ENCODE measurements at places on chromosomes 6 and 20.

DNA sequence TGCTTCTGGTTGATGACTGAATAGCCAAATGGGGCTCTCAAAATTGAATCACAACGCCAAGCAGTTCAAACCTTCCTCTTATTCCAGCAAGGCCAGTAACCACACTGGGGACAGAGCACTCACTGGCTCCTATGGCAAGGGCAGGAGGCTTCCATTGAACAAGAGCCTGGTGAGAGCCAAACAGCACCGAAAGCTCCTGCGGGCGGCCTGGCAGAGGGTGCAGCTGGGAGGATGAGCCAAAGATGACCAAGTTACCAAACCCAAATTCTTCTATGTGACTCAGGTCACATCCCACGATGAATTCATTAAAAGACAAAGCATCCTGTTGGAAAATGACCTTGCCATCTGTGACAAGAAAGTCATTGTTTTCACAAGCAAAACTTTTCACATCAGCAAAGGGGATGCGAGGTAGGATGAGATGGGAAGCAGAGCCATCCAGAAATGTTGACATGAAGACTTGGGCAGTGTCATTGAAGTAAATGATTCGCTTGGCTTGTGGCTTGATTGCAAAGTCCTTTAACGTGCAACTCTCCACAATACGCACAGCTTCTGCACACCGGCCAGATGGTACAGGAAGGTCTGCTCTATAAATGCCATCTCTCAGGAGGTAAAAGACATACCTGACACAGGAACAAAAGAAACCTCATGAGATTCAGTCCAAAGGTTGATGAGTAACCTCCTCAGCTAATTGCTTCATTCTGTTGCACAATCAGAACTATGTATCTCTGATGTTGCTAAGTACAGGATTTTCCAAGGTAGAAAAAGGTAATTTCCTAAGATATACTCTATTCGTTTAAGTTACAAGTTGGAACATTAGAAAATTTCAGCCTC is 36.3 kb downstream of the ROS1 start:
- no peak for DNase-seq

DNA sequence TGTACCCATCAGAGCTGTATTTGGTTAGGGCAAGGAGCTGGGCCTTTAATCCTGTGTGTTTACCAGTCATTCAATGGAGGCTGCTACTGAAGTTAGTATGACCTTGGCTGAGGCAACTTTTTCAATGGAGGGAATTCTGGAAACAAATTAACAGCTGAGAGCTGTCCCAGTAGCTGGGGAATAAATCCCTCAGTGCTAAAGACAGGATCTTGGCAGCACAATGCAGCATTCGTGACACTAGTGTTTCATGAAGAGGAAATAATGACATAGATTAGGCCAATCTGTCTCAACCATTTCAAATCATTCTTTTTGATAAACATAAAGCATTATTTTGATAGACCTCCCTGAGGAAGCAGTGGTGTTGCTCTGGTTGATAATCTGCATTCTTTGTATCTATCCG is 42.9 kb downstream of the GRM1 start:
- no peak for DNase-seq

DNA sequence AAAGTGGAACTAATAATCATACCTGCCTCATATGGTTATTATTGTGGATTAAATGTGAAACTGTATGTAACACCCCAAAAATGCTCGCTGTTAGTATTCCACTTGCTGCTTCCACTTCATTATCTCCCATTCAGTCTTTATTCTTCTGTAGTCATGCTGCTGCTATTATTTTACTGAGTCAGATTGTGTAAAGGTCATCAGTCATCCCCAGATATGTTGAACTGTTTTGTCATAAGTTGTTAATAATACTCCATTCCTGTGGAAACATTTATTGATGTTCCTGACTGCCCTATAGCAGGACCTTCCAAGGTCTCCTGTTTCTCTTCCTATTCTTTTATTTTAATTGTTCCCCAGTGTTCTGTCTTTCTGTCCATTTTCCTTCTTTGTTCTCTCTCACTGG is 1148.3 kb downstream of the EPHA7 start:
- peak; percentile 0 for DNase-seq

DNA sequence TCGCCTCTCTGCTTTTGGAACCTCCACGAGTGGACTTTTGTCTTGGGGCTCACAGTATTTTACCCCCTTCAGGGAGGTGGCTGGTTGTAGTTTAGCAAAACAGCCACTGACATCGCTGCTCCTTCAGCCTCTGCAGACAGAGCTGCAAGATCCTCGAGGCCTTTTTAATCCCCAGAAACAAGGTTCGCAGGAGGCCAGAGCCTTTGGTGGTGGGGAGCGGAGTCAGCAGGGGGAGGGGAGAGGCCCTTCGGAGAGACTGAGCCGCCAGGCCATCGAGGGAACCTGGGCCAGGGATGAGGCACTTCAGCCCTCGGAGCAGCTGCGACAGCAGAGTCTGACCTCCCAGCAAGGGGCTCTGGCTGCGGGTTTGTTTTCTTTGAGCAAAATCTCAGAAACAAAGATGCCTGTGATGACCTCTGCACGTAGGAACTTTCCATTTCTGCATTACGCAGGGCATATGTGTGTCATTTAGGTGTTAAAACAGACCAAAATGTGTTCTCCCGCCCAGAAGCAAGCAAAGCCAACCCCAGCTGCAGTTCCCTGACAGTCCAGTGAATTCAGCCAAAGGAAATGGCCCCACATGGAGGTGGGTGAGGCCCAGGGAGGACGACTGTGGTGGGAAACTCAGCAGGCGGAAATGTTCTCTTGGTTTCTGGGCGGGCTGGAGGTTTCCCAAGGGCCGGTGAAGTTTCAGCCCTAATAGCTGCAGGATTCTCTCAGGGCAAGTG is 171.2 kb upstream of the SULF2 start:
- peak; percentile 64 for DNase-seq

GRCh38 chr6:39416026-39416425 is 93.5 kb upstream of the KCNK16 start:
- DNase-seq: no peak

GRCh38 chr6:84061174-84061573 is 27.6 kb downstream of the MRAP2 start:
- DNase-seq: no peak

DNA sequence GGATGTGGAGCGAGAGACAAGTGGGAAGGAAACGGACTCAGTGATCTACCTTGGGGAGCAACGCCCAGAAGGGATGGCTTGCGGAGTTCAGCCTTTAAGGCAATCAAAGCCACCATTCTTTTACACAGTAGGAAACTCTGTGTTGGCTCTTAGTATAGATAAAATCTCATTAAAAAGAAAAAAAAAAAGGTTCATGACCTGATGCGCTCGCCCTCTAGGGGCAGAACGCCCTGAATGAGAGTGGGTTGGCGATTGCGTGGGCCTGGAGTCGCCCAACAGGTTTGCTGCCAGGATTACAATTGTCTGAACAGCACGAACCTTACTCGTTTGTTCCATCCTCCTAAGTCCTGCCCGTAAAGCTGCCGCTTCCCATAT is 1.2 kb downstream of the TPD52L1 start:
- DNase-seq: no peak

DNA sequence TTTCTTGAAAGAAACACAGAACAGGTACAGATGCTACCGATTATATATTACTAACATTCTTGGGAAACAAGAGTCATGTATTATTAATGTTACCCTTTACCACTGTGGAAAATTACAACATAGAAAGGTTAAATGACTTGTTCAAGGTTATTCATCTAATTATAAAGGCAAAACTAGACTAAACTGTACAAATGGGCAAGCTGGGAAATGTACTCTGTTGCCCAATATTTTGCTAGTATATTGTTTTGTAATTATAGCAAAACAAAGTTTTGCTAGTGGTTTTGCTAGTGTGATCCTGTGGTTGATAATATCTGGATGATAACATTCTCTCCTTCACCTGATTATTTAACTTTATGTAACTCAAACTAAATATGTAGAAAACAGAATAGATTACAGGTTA is 96.5 kb downstream of the TINAG start:
- DNase-seq: peak; percentile 11

DNA sequence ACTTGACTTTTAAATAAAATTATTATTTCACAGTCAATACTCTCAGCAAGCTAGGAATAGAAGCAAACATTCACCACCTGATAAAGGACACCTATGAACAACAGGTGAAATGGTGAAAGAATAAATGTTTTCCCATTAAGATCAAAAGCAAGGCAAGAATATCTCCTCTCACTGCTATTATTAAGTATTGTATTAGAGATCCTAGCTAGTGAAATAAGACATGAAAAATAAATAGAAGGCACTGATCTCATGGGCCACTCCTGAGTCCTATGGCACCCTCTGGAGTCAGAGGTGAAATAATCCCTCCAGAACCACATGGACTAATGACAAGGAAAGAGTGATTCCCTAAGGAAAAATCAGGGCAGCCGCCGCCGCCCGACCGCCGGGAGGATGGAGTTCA is 4.0 kb upstream of the NUDT3 start:
- no peak for DNase-seq

DNA sequence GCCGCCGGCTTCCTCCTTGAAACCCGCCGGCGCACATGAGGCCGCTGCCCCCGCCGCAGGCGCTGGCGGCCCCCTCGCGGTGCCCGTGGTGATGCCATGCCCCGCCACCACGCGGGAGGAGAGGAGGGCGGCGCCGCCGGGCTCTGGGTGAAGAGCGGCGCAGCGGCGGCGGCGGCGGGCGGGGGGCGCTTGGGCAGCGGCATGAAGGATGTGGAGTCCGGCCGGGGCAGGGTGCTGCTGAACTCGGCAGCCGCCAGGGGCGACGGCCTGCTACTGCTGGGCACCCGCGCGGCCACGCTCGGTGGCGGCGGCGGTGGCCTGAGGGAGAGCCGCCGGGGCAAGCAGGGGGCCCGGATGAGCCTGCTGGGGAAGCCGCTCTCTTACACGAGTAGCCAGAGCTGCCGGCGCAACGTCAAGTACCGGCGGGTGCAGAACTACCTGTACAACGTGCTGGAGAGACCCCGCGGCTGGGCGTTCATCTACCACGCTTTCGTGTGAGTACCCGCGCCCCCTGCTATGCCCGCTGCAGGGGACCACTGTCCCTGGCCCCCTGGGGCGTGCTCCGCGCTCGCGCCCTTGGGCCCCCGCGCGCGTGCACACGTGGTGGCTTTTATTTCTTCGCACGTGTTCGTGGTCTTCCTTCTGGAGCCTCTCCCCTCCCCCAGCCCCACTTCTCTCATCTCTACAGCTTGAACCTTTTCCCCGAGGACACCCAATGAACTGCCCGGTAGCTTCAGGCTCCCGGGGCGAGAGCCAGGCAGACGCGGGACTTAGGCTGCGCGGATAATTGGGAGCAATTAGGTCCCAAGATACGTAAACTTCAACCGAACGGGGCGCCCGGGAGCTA is 453 bp downstream of the KCNQ5 start:
- no peak for DNase-seq

- no peak for DNase-seq
Observed at GRCh38 chr6:14824060-14824459, 421.8 kb upstream of the JARID2 start.

DNA sequence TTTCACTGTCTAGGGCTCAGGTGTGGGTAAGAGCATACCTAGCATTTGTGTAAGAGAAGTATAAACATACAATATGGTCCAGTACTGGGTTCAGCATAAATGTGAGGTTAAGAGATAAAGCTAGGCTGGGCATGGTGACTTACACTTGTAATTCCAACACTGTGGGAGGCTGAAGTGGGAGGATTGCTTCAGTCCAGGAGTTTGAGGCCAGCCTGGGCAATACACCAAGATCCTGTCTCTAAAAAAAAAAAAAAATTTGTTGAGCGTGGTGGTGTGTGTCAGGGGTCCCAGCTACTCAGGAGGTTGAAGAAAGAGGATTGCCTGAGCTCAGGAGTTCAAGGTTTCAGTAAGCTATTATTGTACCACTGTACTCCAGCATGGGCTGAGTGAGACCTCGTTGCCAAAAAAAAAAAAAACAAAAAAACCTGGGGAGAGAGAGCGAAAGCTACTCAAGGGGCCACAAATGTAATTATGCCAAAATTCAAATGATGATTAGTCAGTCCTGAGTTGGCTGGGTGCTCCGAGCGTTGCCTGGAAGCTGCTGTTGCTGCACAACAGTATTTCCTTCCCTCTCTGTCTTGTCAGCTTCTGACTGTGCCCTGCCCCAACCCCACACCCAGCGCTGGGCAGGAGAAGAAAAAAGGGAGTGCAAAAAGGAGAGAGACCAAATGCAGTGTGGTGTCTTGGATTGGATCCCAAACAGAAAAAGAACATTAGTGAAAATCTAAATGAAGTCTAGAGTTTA is 24.0 kb downstream of the CMTR1 start:
- DNase-seq: peak; percentile 89

DNA sequence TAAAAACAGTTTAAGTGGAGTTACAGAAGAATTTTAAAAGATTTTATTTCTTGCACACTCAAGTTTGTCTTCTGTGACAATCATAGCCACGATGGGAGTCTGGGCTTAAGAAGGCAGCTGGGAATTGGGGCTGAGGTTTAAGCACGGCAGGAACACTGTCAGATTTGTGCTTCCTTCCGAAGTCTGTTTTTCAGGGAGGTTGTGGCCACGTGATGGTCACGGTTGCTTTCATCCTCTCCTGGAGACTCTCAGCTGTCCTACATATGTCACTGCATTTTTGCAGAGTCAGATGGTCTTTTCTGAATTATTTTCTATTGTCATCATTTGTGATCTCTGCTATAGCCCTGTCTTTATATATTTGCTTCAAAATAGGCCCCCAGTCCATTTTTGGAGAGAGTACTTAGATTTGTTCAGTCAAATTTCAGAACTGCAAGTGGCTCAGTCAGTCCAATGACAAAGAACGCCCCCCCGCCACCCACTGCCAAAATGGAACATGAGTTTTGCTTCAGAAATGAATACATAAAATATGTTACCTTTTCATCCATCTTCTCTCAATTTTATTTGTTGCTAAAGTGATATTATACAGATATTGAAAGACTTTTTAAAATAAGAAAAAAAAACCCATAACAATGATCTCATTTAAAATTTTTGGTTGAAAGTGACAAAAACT is 111.8 kb upstream of the ZFP64 start:
- no peak for DNase-seq

- DNase-seq: no peak
Observed at GRCh38 chr6:15423286-15423993, 177.6 kb downstream of the JARID2 start.

DNA sequence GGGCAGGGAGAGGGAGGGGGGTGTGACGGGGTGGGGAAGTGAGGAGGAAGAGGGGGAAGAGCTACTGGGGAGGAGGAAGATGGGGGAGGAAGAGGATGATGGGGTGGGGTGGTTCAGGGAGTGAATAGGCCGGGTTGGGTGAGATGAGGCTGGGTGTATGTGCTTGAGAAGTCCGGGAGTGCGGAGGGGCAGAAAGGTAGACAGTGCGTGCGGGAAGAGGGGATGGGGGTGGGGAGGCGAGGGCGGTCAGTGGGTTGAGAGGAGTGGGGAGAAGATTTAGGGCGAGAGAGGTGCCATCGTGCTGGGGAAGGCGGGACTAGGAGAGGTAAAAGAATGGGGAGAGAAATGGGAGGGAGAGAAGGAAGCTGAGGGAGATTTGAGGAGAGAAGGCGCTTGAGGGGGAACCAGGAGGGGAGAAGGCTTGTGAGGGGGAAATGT is 30.9 kb upstream of the NOTCH4 start:
- DNase-seq: no peak

DNA sequence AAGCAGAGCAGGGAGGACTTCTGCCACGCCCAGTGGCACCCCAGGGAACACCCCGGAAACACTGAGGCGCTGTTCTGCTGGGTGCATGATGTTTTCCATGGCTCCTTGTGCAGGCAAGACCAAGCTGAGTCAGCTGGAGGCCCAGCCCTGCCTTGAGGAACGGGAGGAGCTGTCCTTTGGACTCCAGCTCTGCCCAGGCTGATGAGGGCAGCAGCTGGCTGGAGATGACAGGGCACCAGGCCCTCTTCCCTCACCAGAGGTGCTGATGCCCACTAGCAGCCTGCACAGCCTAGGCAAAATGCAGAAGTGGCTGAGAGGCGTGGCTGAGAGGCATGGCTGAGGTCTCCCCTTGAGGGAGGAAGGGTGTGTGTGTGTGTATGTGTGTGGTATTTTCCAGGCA is 2.4 kb downstream of the C6orf132 start:
- no peak for DNase-seq

- no peak for DNase-seq
Observed at GRCh38 chr20:54633374-54634355, 158.3 kb downstream of the DOK5 start.

All from astrocyte (in vitro differentiated cells and primary cell).